ENCODE measurements at places on chromosomes 5 and 9.

DNA sequence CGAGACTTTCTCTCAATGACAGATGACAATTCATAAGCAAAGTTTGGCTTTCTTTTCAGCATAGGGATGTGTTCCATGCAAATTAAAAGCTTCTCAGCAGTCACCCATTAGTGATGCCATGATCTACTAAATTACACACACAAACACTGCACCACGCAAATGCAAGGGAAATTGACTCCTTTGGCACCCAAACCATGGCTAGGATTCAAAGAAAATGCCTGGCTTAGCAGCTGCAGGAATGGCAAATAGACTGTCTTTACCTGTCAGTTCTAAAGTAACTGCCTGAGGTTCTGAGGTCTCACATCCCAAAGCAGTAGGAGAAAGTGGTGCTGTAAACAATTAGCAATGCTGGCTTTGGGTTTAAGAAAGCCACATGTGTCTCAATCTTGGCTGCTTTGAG is 108.6 kb upstream of the ATP10B start:
- no peak for DNase-seq

GRCh38 chr5:131067636-131068035 is 97.4 kb downstream of the HINT1 start:
- DNase-seq = no peak

DNA sequence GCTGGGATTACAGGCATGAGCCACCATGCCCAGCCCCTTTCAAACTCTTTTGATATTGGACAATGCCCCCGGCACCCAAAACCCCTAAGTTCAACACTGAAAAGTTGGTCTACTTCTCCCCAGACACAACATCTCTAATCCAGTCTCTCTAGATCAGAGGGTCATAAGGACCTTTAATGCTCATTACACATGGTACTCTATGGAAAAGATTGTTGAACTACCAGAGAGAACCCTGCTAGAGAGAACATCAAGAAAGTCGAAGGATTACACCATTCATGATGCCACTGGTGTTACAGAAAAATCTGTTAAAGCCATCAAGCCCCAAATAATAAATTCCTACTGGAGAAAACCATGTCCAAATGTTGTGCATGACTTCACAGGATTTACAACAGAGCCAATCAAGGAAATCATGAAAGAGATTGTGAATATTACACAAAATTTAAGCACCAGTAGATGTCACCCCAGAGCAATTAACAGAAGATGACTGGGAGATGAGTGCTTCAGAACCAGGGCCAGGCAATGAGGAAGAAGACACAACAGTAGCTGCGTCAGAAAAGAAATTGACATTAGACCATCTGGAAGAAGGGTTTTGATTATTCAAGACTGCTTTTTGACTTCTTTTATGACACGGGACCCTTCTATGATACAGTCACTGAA is 28.3 kb upstream of the NIPAL4 start:
- no peak for DNase-seq

DNA sequence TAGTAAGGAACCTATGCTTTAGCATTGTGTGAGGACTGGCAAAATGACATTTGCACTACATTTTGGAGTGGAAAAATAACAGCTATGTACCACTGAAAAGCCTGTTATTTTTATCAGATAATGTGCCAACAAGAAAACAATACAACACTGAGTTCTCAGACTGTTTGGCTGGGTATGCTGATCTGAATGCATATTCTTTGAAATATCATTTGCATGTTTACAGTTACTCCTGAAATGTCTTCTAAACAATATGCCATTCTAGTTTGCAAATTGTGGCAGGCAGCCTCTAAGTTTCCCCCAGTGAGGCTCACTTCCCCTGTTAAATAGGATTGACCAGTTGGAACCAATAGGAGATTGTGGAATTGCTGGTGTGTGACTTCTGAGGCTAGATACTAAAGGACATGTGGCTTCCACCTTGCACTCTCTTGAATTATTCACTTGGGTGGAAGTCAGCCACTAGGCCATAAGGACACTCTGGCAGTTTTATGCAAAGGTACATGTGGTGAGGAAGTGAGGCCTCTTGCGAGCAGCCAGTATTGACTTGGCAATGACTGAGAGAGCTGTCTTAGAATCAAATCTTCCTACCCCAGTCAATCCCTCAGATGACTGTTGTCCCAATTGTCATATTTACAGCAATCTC is 250.4 kb upstream of the PCSK5 start:
- DNase-seq = no peak

GRCh38 chr9:82930116-82930515 is 132.8 kb downstream of the RASEF start:
- DNase-seq = no peak

- no peak for DNase-seq
Observed at GRCh38 chr9:40911647-40912046, 216.8 kb downstream of the FOXD4L6 start.

DNA sequence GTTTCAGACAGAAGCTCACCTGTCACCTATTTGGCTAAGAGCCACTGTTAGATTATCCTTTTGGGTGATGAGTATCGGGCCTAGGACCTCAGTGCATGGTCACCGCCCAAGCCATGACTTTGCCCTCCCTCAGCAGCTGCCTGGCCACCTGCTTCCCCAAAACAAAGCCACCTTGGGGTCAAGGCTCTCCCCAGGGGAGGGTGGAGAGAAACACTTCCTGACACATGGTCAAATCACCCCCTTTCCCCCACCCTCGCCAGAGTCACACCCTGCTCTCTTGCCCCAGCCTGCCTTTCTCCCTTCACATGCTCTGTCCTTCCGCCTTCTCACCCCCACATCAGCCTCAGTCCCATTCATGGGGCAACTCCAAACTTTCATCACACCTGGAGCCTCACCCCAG is 1.7 kb upstream of the HBEGF start:
- DNase-seq = no peak

GRCh38 chr5:159743234-159743633 is 173.0 kb upstream of the ADRA1B start:
- DNase-seq = no peak

DNA sequence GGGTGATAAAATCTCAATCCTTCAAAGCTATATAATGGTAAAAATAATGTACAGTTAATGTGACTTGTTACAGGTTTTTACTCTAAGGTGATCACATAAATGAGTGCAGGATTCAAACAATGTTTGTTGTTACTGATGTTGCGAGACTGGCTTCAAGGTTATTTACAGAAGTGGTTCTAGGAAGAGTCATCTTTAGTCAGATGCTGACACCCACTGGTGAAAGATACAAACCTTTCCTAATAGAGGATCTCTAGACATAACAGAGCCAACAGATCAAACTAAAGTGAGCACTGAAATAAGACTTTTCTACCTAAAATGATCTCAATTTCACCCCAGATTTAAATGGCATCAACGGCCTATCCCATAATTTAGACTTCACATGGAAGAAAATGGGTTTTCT is 20.2 kb downstream of the ARSB start:
- no peak for DNase-seq

- no peak for DNase-seq
Observed at GRCh38 chr9:132031467-132032237, 48.0 kb downstream of the MED27 start.

DNA sequence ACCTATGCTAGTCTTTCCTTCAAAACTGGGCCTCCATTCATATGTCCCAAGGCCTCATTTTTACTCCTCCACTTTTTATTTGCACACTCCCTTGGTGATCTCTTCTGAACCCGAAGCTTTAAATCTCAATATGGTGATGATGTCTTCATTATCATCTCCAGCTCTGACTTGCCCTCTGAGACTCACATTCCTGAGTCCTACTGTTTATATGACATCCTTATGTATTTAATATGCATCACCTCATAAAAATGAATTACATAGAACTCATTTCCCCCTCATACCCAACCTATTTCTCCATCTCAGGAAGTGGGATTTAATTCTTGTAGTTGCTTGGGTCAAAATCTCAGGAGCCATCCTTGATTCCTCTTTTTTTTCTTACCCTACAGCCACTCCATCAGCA is 473.0 kb downstream of the EBF1 start:
- no peak for DNase-seq

DNA sequence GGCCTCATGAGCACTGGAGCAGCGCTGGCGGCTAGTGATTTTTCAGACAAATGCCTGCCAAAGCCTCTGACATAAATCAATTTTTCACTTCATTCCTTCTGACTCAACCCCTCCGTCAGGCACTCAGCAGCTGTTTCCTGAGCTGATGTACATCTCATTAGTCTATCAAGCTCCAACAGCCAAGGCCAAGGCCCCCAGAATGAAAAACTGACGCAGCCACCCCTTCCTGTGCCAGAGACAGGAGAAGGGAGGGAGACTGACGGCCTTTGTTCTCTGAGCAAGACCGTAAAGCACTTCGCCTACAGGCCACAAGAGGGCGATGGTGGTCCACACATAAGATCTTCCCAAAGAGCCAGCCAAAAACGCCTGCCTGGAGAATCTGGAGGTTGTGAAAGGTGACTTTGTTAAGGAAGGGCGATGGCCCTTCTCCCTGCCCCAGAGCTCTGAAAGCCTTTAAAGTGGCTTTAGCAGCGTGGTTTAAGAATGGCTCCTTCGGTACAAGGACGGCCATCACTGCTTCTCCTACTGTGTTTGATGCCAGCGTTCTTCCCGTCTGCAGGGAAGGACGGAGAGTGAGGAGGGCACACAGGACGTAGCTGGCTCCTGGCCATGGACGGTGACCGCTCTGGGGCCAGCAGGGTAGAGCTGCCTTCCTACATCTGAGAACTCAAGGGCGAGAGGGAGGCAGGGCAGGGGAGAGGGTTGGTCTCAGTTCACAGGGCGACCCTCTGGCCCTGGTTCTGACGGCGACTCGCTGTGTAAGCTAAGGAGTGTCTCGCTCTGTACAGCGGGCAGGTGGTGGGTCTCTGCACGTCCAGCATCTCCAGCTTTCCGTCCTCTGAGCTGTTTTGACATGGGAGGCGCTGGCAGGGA is 37.0 kb downstream of the ALG2 start:
- no peak for DNase-seq

DNA sequence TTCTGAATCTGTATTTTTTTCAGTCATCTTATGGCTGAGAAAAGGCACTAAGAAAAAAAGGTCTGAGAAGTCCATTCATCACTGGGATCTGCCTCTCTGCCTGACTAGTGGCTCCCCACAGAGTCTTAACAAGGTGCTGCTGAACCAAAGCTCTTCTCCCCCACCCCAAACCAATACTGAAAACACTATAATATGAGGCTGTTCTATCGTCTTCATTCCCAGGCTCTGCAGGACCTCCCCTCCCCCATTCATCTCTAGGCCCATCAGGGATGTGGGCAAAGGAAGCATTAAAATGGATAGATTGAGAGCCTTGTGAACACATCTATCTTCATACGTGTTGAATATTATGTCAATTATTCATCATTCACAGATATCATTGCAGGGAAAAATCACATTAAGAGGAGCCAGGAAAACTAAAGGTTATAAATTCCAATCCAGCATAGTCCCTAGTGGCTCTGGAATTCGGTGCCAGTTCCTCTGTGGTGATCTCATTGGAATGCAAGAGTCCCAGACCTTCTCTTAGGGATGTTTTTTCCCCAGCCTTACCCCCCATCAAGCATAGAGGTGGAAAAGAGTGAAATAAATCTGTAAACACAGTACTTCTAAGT is 44.3 kb upstream of the GPR151 start:
- DNase-seq = no peak

DNA sequence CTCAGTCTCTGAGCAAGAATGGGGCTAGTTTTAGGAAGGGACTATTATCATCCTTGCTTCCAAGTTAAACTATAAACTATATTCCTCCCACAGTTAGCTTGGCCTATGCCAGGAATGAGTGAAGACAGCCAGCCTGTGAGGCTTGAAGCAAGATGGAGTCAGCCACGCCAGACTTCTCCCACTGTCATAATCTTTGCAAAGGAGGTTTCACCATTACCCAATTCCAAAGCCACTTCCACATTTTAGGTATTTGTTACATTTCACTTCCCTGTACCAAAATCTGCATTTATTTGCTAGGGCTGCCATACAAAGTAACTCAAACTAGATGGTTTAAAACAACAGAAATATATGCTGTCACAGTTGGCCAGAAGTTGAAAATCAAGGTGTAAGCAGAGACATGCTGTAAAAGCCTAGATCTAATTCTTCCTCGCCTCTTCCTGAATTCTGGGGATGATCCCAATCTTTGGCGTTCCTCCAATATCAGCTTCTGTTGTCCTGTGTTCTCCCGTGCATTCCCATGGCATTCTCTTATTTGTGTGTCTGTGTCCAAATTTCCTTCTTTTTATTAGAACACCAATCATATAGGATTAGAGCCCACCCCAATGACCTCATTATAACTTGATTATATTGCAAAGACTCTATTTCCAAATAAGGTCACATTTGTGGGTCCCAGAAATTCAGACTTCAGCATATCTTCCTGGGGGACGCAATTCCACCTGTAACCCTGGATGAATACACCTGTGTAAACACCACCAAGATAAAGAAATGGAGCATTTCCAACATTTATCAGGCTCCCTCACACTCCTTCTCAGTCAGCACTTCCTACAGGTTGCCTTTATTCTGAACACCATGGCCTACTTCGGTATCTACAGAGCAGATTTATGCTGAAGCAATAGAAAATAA is 126.8 kb downstream of the GCNT1 start:
- no peak for DNase-seq

DNA sequence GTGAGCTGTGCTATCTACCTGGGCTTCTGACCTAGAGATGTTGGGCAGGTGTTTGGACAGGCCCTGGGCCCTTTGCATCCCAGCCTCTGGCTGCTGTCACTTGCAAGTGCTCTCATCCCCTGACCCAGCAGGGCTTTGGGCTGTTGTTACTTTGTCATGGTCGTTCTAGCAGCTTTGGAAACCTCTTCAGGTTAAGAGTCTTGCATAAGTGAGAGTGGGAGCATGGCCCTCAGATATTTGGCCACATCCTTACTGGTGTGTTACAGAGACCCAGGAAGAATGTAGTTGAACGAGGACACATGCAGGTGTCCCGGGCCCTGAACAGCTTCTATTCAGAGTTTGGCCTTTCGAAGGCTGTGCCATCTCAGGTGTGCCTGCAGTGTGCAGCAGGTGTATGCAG is 4.5 kb downstream of the TENT4A start:
- no peak for DNase-seq

- DNase-seq = no peak
Observed at GRCh38 chr5:78235289-78235688, 59.2 kb downstream of the AP3B1 start.

DNA sequence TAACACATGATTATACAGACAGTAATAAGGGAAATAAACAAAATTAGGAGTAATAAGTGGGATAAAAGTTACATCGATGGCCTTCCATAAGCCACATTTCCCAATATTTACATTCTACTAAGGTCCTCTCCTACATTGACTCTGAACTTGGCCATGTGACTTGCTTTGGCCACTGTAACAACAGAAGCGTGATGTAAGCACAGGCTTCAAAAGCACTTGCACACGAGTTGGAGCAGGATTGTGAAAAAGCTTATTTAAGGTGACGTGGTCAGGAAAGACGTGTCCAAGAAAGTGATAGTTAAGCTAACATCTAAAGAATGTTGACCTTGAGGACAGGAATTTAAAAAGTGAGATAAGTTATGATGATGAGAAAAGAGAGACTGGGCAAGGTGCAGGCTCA is 9.8 kb upstream of the CEMIP2 start:
- no peak for DNase-seq

Measured in GOT3 (cell line).